Activated CD4-positive, alpha-beta T cell treated with anti-CD3 and anti-CD28 coated beads, Interleukin-2, amount 50 U/mL, for 4 hours (primary cell): ENCODE measurements at places on chromosomes 2 and 18.

GRCh38 chr2:46485002-46485401, 5.6 kb downstream of the TMEM247 start:
- no peak for DNase-seq

DNA sequence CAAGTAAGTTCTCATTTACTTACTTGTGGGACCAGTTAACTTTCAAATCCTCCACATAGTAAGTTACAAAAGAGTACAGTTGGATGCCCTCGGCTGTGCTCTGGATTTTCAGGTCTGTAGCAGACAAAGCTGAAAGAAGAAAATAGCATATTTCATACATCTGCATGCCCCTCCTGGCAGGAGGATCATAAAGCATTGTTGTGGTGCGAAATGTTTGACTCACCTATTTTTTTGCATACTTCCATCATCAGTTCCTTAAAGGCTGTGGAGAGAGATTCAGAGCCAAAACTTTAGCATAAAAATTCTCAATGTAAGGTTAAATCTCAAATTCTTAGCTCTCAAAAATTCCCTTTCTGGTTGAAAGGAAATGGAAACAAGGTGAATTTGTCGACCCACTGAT, 70.8 kb upstream of the LPIN2 start:
- no peak for DNase-seq

GRCh38 chr18:2316082-2316750, 255.1 kb downstream of the METTL4 start:
- no peak for DNase-seq

GRCh38 chr18:58911766-58912165, 47.1 kb downstream of the ZNF532 start:
- DNase-seq = no peak

DNA sequence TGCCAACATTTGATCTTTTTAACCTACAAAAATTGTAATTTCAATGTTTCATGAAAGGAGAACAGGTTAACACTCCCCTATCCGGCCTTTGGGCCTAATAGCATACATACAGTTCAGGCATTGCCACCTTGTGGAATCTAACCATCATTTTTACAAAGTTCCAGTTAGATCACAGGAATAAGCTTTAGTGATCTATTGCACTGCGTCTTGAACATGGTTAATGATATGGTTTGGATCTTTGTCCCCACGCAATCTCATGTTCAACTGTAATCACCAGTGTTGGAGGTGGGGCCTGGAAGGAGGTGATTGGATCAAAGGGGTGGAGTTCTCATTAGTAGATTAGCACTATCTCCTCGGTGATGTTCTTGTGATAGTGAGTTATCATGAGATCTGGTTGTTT, 58.2 kb upstream of the NEUROD1 start:
- no peak for DNase-seq
